ENCODE measurements at places on chromosomes 5 and 9. TPM values are rescaled to one million over a fixed set of nuclear protein-coding genes. Genes with fewer than 3 reads are reported as not detected.

The CTSL gene
- polyA plus RNA-seq = 47.0 TPM

The NR6A1 gene
- polyA plus RNA-seq = 2.4 TPM

The SLC6A7 gene
- polyA plus RNA-seq = 0.20 TPM

The SLC4A9 gene
- polyA plus RNA-seq = 0.15 TPM

The IL13 gene
- 0.29 TPM for polyA plus RNA-seq

The ZBED3 gene
- 11.0 TPM for polyA plus RNA-seq

The ZNF618 gene
- polyA plus RNA-seq = 16.6 TPM

The PCDHGB5 gene
- 2.7 TPM for polyA plus RNA-seq

The SVEP1 gene
- polyA plus RNA-seq = 34.2 TPM

The FGFR4 gene
- 128 TPM for polyA plus RNA-seq

The CYLC2 gene
- not detected for polyA plus RNA-seq

The PCDHGA4 gene
- 1.4 TPM for polyA plus RNA-seq

The PCDHGA2 gene
- polyA plus RNA-seq = 3.2 TPM

The SLC25A2 gene
- not detected for polyA plus RNA-seq

The SLC36A2 gene
- polyA plus RNA-seq = not detected

The EGFL7 gene
- polyA plus RNA-seq = 43.4 TPM

The PROB1 gene
- 29.1 TPM for polyA plus RNA-seq

Data from muscle of arm (tissue), 14 donors.